ENCODE measurements at places on chromosomes 5 and 9. TPM values are rescaled to one million over a fixed set of nuclear protein-coding genes. Genes with fewer than 3 reads are reported as not detected.

Gene BARX1
- total RNA-seq, result 15.6 TPM

Gene OBP2B
- total RNA-seq, result not detected

Gene ABLIM3
- 7.4 TPM for total RNA-seq

Gene PCBD2
- 4.7 TPM for total RNA-seq

All from osteoblast (primary cell).